ENCODE measurements at places on chromosomes 6 and 20. TPM values are rescaled to one million over a fixed set of nuclear protein-coding genes. Genes with fewer than 3 reads are reported as not detected.

The COL11A2 gene
- 5.6 TPM for total RNA-seq

The ADGRF5 gene
- total RNA-seq: 23.8 TPM

The CAGE1 gene
- not detected for total RNA-seq

The ELOVL2 gene
- 2.9 TPM for total RNA-seq

The HSPA1L gene
- 2.8 TPM for total RNA-seq

The ALDH8A1 gene
- 3.3 TPM for total RNA-seq

The MSH5 gene
- total RNA-seq: 21.2 TPM

The ADGRF1 gene
- total RNA-seq: 0.09 TPM

The REM1 gene
- total RNA-seq: 7.2 TPM

The SPATS1 gene
- total RNA-seq: not detected

All from sciatic nerve (tissue), 2 donors.